ENCODE measurements at places on chromosomes 6 and 20. TPM values are rescaled to one million over a fixed set of nuclear protein-coding genes. Genes with fewer than 3 reads are reported as not detected.

DNA sequence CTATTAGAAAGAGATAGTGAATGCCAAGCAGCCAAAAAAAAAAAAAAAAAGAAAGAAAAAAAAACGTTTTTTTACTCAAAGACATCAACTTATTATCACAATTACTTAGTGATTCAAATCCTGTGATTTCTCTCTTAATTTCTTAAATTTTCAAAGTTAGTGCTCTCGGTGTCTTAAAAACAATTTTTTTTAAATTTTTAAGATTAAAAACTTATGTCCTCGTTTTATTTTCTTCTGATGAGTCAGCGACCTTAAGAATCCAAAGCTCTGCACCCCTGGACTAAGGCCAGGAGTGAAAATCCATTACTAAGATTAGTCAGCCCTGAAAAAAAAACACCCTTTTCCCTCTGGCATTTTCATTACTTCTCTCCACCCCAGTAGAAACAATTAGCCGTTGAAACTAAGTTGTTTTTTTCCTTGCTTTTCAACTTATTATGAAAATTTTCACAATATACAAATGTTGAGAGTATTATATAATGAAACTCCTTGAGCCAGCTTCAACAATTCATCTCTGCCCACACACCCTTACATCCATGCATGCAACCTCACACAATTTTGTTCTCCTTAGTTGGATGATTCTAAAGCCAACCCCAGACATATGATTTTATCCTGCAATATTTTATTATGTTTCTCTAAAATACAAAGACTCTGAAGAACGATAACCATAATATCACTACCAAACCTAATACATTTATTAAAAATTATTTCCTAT lies 85.6 kb upstream of the CARMIL1 start:
- peak; percentile 73 for DNase-seq

- no peak for DNase-seq
Measured at GRCh38 chr6:44341095-44341890, 1.2 kb upstream of the SPATS1 start.

DNA sequence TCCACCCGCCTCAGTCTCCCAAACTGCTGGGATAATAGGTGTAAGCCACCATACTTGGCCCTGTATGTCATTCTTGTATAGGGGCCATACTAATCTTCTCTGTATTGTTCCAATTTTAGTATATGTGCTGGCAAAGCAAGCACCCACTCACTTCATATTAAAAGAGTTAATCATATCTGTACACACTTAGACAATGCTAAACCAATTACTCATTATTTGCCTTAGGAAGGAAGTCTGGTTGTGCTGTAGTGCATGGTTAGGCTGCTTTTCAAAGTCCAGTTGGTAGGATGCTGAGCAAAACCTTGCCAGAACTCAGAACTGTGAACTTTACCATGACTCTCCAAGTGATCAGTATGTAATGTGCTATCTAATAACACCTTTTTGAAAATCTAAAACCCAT lies 88.6 kb downstream of the LIN28B start:
- DNase-seq = no peak

Gene EPHA7
- total RNA-seq = under 0.01 TPM

- no peak for DNase-seq
Measured at GRCh38 chr6:10725716-10726115, 2.8 kb downstream of the TMEM14C start.

DNA sequence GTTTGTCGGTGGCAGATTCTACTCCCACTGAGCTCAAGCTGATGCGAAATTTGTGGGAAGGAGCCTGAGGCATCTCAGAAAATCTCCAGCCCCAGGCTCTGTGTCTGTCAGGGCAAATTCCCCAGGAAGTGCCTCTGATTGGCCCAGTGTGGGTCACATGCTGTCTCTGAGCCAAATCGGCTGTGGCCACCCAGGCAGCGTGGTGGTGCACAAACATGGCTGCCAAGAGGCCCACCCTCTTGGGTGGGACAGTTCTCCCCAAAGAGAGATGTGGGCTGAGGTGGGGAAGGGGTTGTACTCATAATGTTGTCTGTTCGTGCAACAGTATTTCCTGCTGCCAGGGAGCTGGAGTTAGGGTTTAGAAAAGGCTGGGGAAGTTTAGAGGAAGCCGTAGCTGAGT lies 130.6 kb downstream of the BMP7 start:
- no peak for DNase-seq

Gene LCA5
- total RNA-seq = 18.8 TPM

Gene MUC21
- not detected for total RNA-seq

GRCh38 chr6:168217216-168217879 lies 102.2 kb downstream of the DACT2 start:
- no peak for DNase-seq

DNA sequence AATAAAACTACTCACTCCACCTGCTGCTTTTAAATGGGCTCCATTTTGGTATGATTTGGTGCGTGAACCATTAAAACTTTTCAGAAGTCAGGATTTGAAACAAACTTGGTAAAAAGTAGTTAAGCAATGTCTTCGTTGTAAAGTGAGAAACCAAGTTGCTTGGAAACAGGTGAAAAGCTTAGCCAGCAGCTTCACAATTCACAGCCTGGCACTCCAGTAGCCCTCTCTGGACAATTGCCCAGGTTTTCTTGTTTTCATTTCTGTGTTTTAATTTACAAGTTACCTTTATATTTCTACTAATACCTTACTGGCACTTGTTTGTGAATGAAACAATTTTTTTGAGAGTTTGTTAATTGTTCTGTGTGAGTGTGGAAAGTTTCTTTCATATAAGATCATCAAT lies 12.8 kb downstream of the NT5E start:
- peak; percentile 58 for DNase-seq

- no peak for DNase-seq
Measured at GRCh38 chr6:133157995-133158394, 83.2 kb upstream of the EYA4 start.

DNA sequence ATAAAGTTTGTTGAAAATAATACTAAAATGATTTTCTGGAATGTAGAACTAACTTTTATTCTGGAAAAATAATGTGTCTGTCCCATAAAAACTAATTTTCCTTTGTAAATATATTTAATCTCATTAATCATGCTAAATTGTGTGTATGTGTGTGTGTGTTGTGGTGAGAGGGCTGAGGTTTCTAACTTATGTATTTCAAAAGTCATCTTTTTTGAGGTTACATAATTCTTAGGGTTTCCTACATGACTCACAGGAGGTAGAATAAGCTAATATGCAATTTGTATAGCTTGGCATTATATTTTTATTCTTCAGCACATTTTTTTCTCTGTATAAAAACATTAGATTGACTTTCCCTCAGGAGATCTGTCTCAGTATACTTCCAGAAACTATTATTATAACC lies 64.1 kb upstream of the CLVS2 start:
- DNase-seq = no peak

DNA sequence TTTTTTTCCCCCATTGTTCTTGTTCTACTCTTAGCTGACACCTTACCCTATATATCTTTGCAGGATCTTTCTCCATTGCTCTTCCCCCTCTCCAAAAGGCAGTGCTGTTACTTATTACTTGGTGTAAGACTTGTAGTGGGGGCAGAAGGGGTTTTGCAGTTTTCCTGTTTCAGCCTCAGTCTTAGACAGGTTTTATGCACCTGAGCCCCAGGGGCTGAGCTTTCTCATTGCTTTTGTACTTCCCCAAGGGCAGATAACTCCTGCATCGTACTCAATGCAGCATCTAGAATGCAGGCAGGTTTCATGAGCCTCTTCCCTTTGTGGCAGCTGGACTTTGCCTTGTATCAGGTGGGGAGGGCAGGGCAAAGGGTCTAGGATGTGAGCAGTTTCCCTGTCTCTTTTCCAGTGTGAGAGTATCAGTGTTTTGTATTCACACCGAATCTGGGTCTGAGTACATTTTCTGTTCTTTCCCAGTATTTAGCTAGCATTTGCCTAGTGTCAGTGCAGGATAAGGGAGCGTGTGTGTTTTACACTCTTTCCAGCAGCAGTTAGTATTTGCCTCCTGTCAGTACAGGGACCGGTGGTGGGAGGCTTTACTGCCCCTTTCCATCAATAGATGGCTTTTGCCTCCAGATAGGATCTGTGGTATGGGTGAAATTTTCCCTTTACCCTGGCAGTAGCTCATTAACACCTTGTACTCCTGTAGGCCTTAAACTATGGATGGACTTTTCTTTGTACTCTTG lies 19.6 kb downstream of the CYB5R4 start:
- no peak for DNase-seq

GRCh38 chr6:43817192-43817591 lies 47.2 kb downstream of the VEGFA start:
- no peak for DNase-seq

DNA sequence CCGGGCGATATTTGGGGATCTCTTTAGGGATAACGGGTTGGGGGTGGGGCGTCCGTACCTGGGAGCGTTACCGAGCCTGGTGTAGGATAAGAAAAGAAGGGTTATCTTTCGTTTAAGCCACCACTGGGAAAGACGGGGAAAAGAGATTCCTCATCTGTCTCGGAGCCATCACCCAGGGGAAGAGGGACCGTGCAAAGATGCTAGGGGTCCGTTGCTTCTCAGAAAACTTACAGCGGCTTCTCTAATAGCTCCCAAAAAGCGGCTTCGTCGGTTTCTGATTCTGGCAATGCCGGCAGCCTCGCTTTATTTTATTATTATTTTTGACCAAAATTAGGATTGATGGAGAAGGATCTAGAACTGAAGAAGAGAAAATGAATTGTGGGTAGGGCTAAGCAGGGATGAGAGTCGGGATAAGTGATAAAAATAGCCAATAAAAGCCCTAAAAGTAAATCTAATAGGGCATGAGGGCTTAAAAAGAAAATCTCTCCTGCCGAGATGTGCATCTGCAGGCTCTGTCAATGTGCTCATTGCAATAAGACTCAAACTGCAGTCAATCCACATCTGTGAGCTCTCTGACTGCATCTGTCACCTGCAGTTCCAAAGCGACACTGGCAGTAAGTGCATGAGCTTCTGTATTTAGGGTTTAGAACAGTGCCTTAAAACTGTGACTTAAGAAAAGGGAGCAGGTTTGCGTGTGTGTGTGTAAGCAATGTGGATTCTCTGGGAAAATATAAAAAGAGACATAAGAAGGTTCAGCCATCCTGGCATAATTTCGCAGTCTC lies 801 bp downstream of the TBPL1 start:
- DNase-seq = no peak

GRCh38 chr6:34346175-34347119 lies 46.0 kb downstream of the NUDT3 start:
- no peak for DNase-seq

Data from thyroid gland (tissue), 4 donors.